IPS DF 19.7 (cell line): ENCODE measurements at places on chromosomes 12 and 14.

DNA sequence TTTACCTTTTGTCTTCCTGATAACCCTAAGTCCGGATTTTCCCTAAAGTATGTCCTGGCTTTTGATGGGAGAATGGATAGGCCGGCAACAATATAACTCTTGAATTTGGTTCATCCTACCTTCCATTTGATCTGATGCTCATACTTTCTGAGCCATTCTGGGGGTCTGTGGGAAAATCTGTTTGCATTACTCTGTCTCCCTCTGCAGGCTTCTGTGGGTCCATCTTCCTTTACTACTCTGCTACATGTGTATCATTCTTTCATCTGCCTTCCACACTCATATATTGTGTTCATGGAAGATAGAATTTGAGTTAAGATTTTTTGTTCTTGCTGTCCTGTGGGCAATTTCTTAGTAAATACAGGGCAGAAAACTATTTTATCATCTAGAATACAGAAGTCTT, 101.5 kb downstream of the NAV3 start:
- no peak for DNase-seq

DNA sequence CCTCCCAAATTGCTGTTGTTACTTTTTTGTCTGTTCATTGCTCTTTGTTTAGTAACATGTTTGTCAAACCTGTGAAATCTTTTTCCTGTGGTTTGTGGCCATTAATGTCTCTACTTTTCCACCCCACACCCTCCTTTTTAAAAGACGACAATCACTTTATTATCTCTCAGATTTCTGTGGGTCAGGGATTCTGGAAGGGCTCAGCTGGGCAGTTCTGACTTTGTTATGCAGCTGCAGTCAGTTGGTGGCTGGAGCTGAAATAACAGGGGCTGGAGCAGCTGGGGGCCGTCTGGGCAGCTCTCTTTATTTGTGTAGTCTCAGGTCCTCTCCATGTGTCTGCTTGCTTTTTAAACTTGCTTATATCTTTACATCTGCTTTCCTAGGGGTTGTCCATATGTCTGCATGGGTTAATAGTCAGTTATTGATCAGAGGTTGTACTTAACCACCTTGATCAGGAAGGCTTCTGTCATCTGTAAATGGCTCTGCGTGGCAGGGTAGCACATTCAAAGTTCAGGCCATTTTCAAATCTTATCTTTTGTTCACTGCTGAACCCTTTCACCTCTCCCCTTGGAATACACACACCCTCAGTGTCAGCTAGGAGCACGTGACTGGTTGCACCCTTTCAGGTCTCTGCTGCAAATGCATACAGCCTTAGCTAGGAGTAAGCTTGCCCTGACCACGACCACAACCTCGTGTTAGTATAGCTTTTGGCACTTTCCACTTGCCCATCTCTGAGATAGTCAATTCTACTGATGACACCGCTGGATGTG, 27.9 kb downstream of the BORCS5 start:
- DNase-seq, result peak; percentile 20

- DNase-seq, result no peak
Measured at GRCh38 chr14:68986926-68987652, 8.0 kb upstream of the ACTN1 start.

- no peak for DNase-seq
Measured at GRCh38 chr12:66210840-66211239, 21.8 kb downstream of the IRAK3 start.

GRCh38 chr14:34201909-34202637, 251.2 kb upstream of the EGLN3 start:
- DNase-seq, result no peak

DNA sequence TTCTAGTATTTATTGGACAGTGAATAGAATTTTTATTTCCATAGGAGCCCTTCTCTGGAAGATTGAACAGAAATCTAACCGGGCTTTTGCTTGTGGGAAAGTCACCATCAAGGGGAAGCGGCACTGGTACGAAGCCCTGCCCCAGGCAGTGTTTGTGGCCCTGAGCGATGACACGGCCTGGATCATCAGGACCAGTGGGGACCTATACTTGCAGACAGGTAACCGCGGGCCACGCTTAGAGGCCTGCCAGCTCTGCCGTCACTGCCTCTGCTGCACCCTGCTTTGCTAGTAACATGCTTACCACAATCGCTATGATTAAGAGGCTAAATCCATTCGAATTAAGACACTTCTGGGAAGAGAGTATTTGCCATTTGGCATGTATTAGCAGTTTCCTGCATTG, 69.2 kb downstream of the ANKRD9 start:
- no peak for DNase-seq

- DNase-seq, result no peak
Measured at GRCh38 chr14:58599707-58600106, 38.1 kb upstream of the DACT1 start.

GRCh38 chr12:57263096-57263495, 12.1 kb upstream of the STAC3 start:
- no peak for DNase-seq

DNA sequence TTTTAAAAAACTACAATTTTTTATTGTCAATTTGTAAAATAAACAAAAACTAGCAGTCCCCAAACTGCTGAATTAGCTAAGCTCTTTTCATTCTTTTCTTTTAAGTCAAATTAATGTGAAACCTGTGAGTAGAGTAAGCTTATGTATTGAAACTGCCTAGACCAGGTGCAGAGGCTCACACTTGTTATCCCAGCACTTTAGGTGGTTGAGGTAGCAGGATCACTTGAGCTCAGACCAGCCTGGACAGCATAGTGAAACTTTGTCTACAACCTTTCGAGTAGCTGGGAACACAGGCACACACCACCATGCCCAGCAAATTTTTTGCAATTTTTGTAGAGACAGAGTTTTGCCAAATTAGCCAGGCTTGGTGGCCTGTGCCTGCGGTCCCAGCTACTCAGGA, 26.4 kb downstream of the SCFD1 start:
- no peak for DNase-seq

- no peak for DNase-seq
Measured at GRCh38 chr12:38930990-38931389, 25.6 kb upstream of the CPNE8 start.

DNA sequence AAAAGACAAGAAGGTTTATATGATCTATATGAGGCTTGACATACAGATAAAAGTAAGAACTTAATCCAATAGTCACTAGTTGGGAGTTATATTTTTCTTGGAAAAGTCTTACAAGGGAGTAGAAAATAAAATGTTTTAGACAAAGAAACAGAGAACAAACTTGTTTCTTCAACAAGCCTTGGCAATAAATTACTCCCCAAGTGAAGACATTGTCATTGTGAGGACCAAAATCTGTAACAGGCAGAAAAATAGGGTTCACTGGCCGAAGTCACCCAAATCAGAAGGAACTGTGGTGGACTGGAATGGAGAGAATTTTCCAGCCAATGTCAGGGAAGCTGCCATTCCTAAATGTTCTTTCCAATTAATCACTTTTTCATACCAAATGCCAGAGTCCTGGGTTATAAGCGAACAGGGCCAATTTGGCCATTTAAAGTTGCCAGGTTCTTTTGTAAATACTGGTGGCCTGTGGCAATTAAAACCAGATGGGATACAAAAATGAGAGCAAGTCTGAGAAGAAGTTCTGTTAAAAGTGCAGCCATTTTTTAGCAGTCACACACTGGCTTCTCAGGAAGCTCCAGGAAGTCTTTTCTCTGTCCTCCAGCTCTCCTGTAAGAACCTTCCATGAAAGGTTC, 117.3 kb upstream of the OVCH1 start:
- no peak for DNase-seq

DNA sequence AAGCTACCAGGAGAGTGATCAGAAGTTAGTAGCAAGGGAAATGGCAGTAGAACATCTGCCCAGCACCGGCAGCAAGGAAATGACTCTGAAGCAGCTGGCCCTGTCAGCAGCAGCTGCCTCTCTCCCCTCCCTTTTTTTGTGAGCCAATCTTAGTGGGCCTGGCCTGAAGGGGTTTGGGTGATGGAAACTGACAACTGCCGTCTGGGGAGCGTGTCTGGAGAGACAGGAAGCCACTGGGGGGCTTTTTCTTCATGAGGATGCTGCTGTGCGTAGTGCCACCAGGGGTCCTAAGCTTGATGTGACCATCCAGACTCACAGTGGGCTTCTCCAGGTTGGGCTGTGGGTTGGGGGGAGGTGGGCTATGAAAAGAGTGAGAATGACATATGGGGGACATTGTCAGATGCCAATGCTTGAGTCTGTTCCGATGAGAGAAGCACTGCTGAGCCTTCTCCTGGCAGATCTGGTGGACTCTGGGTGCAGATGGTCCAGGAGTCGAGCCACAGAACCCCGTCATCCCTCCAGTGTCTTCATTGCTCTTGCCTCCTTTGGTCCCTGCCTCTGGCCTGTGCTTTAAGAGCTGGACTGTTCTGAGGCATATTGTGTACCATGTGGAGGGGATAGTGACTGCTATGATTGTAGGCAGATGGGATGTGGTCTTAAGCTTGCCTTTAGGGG, 87.6 kb upstream of the HIF1A start:
- DNase-seq, result no peak

- peak; percentile 3 for DNase-seq
Measured at GRCh38 chr14:84493779-84494178, 1036.2 kb upstream of the FLRT2 start.

DNA sequence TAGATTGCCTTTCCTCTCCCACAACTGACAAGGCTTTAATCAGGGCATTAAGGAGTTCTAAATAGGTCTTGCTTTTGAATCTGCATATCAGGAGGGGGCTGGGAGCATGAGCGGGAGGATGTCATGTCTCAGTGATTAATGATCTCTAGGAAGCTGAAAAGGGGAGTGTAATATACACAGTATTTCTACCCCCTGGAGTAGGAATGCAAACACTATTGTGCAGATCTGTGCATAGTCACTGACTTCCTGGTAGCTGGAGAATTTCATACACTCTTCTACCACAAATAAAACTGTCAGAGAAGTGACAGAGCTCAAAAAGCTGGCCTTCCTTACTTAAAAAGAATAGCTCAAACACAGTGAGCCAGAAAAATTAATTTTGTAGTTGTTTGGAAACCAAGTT, 65.8 kb downstream of the RIC8B start:
- no peak for DNase-seq

DNA sequence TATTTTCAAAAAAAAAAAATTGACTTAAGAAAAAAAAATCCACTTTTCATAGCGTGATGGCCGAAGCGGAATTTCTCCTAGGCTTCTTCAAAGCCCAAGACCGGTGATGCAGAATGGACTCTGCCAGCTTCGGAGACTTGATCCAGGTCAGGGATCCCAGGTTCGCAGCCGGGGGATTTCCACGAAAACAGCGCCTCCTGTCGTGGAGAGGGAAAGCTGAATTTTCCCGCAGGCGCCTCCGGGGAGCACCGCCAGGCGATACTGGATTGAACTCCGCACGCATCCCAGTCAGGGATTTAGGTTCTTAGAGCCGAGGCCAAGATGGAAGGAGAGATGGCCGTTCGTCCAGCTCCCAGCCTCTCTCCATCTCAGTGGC, 2.1 kb downstream of the TTC6 start:
- DNase-seq, result no peak
